NCI-H2081 treated with DMSO at 0.1 percent for 48 hours (cell line): ENCODE measurements at places on chromosomes 16 and 17.

DNA sequence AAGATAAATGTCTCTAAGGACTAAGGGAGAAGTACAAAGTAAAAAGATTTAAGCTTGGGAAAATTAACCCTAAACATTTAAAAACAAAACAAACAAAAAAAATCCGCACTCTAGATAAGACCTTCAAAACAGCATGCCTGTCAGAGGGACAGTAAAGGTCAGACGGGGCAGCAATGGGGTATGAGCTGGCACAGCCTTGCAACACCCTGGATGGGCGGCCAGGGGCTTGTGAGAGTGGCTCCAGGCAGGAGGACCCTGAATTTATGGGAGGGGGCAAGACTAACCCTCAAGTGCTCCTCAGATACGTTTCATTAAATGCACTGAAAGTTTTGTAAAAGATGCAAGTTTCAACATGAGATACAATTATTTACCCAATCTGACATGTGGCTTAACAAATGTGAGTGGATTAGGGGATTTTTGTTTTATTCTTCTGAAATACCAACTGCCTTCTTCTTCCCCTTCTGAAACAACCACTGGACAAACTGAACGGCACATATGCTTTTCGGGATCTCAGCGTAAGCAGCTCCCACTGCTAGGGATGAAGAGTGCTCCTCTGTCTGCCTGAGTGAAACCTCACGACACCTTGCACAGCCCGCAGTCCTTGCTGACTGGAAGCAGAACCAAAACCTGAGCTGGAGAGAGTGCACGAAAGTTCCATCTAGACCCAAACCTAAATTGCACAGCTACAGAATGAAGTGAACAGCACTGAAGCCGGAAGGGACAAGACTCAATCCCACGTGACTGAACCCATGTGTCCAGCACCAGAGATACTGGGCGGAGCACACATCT is 128.4 kb downstream of the ANKRD11 start:
- no peak for DNase-seq

DNA sequence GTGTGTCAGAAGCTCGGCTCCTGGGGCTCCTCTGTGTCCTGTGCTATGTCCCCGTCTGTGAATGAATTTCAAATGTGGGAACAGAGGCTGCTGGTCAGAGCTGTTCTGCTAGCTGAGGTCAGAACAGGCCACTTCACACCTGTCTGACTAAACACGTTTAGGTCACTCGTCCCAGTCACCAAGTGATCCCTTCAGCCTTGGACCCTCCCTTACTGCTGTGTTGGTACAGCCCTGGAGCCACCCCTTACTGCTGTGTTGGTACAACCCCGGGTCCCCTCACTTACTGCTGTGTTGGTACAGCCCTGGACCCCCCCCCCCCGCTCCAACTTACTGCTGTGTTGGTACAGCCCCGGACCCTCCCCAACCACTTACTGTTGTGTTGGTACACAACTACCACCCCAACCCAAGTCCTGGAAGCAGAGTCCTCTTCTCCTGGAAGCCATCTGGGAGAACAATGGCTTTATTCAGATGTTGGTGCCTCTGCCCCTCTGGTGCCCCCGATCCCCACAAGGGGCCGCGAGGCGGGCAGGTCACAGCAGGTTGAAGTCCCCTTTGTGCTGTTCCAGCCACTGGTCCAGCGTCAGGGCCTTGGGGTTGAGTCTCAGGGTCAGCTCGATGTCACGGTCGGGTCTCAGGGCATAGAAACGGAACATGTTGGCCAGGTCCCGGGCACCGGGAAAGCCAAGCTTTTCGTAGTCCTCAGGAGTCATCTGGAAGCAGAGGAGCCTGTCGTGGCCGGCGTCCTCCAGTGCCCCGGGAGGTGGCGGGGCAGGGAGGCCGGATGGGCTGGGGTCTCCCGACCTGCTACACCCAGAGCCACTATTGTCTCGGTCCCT is 13.0 kb downstream of the NMRAL1 start:
- DNase-seq, result no peak

- no peak for DNase-seq
Observed at GRCh38 chr16:67943256-67943618, 683 bp downstream of the LCAT start.

DNA sequence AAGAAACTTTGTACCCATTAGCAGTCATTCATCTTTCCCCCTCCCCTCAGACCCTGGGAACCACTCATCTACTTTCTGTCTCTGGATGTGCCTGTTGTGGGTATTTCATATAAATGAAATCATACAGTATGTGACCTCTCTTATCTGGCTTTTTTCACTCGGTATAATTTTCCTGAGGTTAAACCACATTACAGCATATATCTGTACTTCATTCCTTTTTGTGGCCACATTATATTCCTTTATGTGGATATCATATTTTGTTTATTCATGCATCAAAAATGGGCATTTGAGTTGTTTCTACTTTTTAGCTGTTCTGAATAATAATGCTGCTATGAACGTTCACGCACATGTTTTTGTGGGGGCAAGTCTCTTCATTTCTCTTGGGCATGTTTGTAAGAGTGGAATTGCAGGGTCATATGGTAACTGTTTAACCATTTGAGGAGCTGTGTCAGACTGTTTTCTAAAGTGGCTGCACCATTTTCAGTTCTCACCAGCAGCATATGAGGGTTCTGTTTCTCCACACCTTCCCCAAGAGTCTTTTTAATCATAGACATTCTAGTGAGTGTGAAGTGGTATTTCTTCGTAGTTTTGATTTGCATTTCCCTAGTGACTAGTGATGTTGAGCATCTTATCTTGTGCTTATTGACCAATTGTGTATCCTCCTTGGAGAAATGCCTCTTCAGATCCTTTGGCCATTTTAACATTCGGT is 3.8 kb downstream of the SNX29 start:
- DNase-seq, result no peak

DNA sequence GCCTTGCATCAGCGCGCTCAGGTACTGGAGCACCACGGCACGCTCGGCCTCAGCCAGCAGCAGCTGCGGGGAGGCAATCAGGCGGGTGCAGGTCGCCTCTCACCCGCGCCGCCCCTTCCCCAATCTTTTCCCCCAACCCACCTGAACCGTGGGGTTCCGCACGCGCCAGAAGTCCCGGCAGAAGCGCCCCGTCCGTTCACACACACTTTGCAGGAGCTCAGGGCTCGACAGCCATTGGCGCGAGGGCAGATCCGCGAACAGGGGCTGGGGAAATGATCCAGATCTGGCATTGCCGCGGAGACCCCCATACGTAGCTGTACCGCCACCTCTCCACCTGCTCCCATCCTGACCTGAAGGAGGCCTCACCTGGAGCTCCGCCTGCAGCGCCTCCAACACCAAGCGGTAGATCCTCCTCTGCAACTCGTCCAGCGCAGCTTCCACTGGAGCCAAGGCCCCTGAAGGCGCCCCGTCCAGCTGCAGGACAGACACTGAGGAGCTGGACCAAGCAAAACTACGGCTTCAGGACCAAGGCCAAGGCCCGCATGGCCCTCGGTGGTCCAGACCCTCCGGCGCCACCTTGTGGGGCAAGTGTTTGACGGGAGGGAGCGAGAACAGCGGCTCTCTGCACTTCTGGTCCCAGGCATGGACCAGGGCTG is 1.4 kb upstream of the MATCAP1 start:
- DNase-seq, result no peak
